Fibroblast of skin of left quadriceps (primary cell): ENCODE measurements at places on chromosomes 3 and 15.

GRCh38 chr3:165749821-165750220 lies 87.4 kb downstream of the BCHE start:
- DNase-seq, result no peak

DNA sequence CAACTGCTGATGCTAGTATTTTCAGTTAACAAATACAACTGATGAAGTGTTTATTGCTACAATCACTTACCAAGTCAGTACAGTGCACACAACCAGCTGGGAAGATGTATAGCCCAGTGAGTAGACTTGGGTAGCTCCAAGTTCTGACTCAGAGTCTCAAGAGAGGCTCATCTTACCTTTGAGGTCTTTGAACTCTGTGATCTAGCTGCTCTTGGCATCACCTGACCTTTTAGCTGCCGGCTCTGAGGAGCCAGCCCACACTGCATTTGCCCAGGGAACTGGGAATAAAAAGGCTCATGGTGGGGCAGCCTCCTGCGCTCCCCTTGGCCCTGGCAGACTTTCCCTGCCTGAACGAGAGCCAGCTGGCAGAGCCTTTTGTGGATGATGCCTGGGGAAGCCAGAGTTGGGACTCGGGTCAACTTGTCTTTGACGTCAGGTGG lies 82.6 kb downstream of the CEMIP start:
- DNase-seq, result no peak

DNA sequence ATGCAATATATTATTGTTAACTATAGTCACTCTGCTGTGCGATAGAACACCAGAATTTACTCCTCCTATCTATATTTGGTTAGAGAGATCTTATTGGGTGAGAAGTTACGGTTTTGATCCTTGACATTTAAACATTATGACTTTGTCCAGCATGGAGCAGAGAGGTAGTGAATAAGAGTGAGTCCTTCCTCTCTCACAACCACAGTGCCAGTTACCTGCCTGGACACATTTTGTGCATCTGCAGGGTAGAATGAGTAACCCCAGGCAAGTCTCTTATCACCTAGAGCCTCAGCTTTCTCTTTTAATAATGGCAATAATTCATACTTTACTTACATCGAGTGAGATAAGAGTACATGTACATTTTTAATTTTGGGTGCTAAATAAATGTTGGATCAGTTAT lies 24.1 kb downstream of the KAT2B start:
- no peak for DNase-seq

DNA sequence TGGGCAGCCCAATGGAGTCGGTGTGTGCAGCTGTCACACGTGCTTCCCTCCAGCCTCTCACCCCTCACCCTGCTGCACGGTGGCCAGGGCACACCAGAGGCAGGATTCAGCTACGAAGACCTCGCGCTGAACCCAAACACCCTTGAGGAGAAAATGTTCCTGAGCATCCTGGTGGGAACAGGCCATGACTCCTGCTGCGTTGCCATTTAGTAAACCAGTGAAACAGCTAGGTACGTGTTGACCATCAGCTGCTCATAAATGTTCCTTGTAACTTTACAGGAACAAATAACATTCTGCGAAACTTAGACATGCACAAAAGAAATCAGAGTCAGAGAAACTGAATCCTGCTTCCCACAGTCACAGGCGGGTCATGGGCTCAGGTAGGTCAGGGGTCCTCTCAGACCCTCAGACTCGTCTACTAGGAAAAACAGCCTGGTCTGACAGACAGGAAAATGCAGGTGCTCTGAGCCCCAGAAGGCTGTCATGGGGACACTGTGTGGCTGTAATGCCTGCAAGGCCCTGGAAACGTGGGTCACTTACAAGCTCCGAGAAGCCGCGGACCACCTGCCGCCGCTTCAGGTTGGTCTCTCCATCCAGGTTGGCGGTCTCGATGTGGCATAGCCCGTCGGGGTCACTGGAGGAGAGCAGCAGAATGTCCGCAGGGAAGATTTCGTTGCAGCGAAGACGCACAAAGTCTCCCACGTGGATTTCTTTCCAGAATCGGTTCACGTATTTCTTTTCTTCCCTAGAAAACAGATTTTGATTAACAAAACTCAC lies 82.5 kb downstream of the ATP10A start:
- DNase-seq, result no peak

DNA sequence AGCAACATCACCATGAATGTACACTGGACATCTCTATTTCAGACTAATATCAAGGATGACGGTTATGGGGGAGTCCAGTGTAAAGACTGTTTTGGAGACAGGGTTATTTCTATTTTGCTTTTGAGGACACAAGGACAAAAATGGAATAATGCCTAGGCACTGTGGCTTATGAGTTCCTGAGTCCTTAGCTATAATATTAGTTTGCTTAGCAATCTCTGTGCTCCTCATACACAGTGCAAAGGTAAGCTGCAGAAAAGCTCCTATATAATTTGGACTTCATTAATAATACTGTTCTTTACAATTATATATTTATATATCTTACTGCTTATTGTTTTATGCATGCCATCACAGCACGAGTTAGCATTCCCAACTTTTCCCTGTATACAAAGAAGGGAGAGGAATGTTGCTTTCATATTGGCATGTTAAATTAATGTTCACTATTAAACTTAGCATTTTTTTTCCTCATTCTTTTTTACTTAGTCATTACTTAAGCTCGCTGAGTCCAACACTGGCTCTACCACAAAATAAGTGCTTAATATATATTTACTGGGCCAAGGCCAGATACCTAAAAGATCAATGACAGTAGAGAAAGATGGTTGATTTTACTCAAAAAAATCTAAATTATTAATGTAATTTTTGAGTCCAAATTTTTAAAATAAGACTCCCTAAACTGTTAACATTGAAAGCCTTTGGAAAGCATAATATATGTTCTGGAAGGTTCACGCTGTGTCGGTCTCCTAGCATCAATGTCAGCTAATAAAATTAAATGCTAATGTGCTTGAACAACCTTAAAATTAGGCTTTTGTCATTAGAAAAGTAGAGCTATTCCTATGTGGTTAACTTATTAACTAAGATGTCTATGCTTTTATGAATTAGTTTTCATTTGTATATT lies 13.8 kb downstream of the THBS1 start:
- DNase-seq, result peak; percentile 35

DNA sequence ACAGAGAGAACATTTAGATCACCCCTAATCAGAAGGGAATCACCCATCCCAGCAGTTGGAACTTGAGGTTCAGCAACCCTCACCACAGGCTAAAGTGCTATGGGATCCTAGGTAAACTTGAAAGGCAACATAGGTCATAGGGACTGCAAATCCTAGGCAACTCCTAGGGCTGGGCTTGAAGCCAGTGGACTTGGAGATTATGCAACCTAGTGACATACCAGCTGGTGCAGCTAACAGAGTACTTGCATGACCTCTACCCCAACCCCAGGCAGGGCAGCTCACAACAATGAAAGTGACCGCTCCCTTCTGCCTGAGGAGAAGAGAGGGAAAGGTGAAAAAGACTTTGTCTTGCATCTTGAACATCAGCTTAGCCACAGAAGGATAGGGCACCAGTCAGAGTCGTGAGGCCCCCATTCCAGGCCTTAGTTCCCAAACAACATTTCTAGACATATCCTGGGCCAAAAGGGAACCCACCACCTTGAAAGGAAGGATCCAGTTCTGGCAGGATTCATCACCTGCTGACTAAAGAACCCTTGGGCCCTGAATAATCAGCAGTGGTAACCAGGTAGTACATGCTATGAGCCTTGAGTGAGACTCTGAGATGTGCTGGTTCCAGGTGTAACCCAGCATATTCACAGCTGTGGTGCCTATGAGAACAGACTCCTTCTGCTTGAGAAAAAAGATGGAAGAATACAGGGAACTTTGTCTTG lies 37.6 kb upstream of the FBN1 start:
- DNase-seq, result no peak

- DNase-seq, result no peak
Measured at GRCh38 chr15:95327661-95328060, 1002.8 kb upstream of the NR2F2 start.

GRCh38 chr3:195119461-195120266 lies 151.3 kb downstream of the XXYLT1 start:
- peak; percentile 66 for DNase-seq
